ENCODE measurements at places on chromosomes 11 and 22.

DNA sequence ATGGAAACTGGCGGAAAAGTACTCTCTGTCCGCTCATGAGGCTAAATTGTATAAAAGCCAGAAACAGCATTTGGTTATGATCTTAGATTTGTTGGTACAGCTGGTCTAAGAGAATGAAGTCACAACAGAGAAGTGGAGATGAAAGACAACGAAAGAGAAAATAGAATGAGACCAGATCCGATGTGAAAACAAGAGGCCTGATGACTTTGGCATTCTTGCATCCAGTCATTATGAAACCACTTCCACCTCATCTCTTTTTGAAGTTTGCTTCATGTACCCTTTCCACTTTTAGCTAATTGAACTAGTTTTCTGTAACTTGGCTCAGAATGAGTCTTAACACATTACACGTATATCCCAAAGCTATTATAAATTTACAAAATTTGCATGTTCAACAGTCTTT is 1431.7 kb downstream of the LRRC4C start:
- DNase-seq = no peak

DNA sequence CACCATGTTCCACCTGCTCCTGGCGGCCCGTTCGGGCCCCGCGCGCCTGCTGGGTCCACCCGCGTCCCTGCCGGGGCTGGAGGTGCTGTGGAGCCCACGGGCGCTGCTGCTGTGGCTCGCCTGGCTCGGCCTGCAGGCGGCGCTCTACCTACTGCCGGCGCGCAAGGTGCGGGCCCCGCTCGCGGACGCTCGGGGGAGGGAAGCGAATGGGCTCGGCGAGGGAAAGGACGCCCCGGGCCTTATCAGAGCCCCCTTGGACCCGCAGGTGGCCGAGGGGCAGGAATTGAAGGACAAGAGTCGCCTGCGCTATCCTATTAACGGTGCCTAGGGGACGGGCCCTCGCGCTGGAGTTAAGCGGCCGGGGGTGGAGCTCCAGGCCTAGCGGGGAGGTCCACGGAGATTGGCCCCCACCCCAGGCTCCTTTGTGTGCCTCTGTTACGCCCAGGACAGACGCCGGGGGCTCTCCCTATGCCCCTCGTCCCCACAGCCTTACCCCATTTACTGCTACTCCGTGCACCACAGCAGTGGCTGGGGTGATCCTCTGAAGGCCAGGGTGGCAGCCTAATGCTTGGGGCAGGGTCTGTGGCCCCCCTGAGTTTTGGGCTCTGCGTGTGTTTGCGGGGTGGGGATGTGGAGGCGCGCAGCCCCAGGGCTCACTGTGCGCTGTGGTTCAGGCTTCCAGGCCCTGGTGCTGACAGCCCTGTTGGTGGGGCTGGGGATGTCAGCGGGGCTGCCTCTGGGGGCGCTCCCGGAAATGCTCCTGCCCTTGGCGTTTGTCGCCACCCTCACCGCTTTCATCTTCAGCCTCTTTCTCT is 1.1 kb downstream of the TM7SF2 start:
- DNase-seq = peak; percentile 85

DNA sequence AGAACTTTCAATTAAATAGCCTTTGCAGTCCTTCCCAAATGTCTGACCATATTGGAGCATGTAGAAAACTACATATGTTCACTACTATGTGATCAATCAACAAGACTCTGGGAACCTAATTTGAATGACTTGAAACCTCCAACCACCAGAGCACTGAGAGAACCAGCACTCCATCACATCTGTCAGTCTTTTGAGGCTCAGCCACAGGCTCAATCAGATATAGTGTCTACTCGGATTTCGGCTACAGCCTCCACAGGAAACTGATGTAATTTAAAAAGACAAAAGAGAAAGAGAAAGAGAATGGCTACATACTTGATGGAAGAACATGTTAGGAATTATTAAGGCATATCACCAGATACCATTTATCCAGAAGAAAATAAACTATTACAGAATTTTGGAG is 859.0 kb downstream of the FAM181B start:
- DNase-seq = no peak

- no peak for DNase-seq
Observed at GRCh38 chr22:20436768-20437612, 635 bp downstream of the SCARF2 start.

DNA sequence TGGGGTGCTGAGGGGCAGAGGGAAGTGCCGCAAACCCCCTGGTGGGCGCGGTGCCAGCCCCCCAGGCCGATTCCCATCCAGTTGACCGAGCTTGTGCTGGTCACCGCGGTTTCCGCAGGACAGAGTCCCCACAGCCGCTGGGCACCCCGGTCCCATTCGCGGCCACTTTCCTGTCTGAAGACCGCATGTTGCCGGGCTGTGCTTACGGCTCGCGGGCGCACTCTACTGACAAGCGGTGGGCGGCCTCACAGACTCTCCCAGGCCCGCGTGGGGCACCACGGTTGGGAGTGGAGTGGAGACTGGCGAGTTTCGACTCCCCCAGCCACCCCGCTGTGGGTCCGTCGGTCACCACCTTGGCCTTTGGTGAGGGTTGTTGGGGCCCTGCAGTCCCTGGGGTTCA is 648 bp upstream of the H19 start:
- no peak for DNase-seq

DNA sequence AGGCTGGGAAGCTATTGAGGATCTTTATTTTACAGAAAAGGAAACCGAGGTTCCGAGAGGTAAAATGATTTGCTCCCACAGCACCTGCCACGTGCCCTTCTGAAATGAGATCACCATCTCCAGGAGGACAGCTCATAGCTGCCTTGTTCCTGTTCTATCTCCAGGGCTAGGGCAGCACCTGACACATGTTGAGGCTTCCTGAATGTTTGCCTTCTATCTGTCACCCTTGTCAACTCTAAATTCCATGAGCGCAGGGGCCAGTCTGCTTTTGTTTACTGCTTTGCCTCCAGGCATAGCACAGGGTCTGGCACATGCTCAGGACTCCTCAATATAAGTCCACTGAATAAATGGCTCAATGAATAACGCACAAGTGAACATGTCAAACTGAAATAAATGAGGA is 24.1 kb downstream of the ASCC2 start:
- DNase-seq = no peak

DNA sequence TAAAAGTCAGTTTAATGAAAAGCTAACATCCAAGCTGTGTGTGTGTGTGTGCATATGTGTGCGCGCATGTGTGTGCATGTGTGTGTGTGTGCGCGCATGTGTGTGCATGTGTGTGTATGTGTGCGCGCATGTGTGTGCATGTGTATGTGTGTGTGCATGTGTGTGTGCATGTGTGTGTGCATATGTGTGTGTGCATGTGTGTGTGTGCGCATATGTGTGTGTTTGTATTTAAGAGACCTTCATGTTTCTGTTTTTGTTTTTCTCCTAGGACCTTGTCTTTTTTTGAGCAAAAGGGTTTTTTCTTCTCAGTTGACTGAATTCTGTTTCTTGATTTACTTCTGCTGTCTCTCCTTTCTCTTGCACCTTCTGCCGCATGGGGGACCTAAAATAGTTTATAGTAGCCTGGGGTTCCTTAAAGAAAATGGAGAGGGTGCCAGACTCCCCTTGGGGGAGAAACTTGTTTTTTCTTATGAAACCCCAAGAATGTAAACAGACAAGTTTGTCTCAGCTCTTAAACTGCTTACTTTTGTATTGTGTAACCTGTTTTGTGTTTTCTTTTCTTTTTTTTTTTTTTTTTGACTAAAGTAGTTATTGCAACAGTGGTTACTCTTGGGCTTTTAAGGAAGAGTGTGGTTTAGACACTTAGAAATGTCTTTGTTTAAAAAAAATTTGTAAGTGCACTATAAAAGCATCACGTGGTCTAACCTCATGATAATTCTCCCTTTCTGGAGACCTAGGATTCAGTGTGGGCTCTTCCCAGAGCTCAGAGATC is 53.0 kb downstream of the OSBPL5 start:
- DNase-seq = no peak

- no peak for DNase-seq
Observed at GRCh38 chr11:124194293-124195188, 11.4 kb downstream of the OR10D3 start.

DNA sequence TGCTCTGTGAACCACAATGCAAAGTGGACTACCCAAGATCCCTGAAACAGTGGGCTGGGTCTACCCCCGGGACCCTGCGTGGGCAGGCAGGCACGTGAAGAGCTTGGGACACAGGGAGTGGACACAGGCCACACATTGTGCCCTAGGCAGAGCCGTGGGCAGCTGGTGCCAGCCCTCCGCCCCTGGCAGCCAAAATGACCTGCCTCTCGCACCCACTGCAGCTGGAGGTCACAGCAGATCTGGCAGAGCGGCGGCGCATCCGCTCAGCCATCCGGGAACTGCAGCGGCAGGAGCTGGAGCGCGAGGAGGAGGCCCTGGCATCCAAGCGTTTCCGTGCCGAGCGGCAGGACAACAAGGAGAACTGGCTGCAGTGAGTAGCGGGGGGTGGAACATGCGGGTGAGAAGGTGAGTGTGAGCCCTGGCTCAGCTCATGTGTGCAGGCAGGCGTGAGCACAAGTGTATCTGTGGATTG is 6.7 kb downstream of the SMTN start:
- DNase-seq = no peak

GRCh38 chr11:104484804-104485554 is 321.0 kb upstream of the PDGFD start:
- no peak for DNase-seq

DNA sequence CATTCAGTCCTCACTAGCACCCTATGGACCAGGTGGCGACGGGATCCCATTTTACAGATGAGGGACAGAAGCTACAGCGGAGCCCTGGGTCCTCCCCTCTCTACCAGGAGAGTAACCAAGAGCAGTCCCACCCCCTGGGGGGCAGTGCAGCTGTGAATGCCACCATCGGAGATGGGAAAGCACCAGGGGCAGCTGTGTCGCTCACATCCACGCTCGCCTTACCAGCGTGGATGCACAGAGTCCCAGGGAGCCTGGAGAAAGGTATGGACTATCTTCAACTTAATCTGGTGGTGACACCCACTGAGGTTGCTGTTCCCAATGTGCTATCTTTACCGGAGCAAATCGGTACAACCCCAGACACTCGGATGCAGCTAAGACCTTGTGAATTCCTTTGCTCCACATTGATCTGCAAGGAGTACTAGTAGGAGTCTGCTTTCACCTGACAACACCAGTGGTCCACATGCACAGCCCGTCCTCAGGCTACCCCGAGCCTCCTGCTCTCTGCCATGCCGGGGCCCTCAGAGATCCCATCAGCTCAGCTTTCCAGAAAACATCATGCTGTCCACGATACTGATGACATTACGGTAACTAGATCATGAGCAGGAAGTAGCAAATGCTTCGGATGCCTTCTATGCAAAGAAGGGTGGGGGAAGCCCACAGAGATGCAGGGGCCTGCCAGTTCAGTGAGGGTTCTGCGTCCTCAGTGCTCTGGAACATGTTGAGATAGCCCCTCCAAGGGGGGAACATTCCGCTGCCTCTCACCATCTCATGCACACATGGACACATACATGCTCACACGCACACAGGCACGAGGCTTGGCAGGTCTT is 126.0 kb downstream of the CTTN start:
- DNase-seq = peak; percentile 69

- DNase-seq = peak; percentile 63
Observed at GRCh38 chr11:133948711-133949110, 8.1 kb downstream of the IGSF9B start.

- peak; percentile 96 for DNase-seq
Observed at GRCh38 chr11:9568854-9569587, 4.4 kb upstream of the WEE1 start.

- DNase-seq = no peak
Observed at GRCh38 chr11:11579012-11579988, 42.5 kb downstream of the GALNT18 start.

GRCh38 chr11:102600666-102601065 is 24.5 kb downstream of the MMP20 start:
- no peak for DNase-seq

- DNase-seq = no peak
Observed at GRCh38 chr22:39474351-39475111, 17.7 kb downstream of the MGAT3 start.

DNA sequence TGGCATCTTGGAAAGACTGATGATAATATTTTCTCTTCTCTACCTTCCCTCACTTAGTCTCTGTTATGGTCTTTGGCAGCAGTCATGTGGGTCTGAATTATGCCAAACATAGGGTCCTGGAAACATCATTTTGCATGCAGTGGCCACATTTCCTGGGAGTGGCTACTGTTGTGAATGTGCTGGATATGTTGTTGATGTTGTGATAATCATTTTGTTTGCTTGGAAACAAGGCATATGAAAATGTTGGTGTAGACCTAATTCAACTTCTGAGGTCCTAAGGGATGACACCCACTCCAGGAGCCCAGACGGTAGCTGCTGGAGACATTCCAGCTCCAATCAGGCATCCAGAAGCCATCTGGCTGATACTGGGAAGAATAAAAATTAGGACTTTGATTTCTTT is 109.7 kb downstream of the DCDC1 start:
- no peak for DNase-seq

DNA sequence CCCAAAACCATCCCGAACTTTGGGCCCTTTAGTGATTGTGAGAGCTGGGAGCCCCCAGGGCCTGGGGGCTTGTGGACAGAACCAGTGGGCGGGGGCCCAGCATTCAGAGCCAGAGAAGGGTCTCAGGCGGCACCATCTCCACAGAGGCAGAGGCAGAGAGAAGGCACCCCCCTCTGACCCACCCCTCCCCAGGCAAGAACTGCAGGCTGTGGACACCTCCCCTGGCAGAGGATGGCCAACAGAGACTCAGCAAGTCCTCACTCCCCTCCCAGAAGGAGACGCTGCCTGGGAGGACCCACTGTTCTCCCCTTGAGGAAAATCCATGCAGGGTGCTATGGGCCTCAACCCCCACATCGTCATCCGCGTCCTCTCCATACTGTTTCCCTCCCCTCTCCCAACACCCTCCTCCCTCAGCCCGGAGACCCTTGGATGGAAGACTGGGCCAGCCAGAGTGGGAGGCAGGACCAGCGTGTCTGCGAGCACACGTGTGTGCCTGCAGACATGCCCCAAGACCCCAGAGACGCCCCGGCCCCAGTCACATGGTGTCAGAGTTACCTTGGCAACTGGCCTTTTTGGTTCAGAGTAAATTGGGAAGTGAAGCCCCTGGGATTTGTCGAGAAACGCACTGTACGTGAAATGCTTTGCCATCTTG is 42.6 kb downstream of the KCNC1 start:
- no peak for DNase-seq

DNA sequence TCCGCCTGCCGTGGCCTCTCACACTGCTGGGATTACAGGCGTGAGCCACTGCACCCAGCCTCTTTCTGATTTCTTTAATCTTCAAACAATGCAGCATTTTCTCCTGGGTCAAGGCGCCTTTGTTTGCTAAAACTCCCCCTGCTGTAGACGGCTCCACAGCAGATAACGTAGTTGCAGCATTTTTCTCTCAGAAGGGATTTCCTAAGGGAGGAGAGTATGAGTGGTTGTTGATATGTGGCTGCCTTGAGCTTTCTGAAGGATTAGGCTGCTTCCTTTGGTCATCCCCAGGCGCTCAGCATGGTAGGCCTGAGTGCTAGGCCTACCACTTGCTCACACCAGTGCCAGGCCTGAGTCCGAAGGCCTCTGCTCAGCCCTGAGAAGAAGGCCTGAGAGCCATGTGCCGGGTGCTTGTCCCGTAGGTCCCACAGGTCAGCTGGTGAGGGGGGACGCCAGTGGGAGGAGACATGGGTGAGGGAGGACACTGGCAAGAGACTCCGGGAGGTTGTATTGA is 18.1 kb downstream of the SMARCB1 start:
- no peak for DNase-seq

GRCh38 chr11:132601875-132602274 is 930.4 kb downstream of the OPCML start:
- no peak for DNase-seq

- peak; percentile 17 for DNase-seq
Observed at GRCh38 chr22:46578824-46579561, 41.2 kb upstream of the GRAMD4 start.
